Activated CD4-positive, alpha-beta T cell treated with anti-CD3 and anti-CD28 coated beads for 24 hours (primary cell): ENCODE measurements at places on chromosomes 16 and 17.

- no peak for DNase-seq
Observed at GRCh38 chr16:49399594-49400364, 26.2 kb downstream of the C16orf78 start.

GRCh38 chr17:20994779-20995149 is 48.0 kb downstream of the USP22 start:
- no peak for DNase-seq

- no peak for DNase-seq
Observed at GRCh38 chr17:60094754-60095153, 16.0 kb upstream of the HEATR6 start.

GRCh38 chr17:8922451-8922850 is 43.1 kb downstream of the PIK3R5 start:
- no peak for DNase-seq
